Mammary epithelial cell (primary cell): ENCODE measurements at places on chromosomes 5 and 9. TPM values are rescaled to one million over a fixed set of nuclear protein-coding genes. Genes with fewer than 3 reads are reported as not detected.

Gene IFNB1
- total RNA-seq: not detected

Gene WDR31
- total RNA-seq: 2.3 TPM in 2 replicates

Gene EIF4EBP3
- 6.0 and 9.2 TPM in 2 replicates for total RNA-seq

Gene TAF11L14
- not detected for total RNA-seq

Gene KCTD16
- 0.13 and 0.21 TPM in 2 replicates for total RNA-seq

Gene PCDHB15
- 0.40 and 0.45 TPM in 2 replicates for total RNA-seq

Gene MOB3B
- total RNA-seq: 10.9 and 18.8 TPM in 2 replicates

Gene PLAA
- total RNA-seq: 39.7 TPM

Gene RASEF
- total RNA-seq: 3.3 TPM

Gene CRHBP
- total RNA-seq: not detected

Gene C9
- total RNA-seq: not detected in 2 replicates

Gene ADAMTS2
- total RNA-seq: 0.33 TPM

Gene FAXDC2
- 0.56 and 0.64 TPM in 2 replicates for total RNA-seq

Gene EDIL3
- total RNA-seq: 0.33 and 0.37 TPM in 2 replicates

Gene MCC
- 46.2 and 59.4 TPM in 2 replicates for total RNA-seq

Gene FOXD4L5
- 0.51 and 0.52 TPM in 2 replicates for total RNA-seq

Gene CIZ1
- total RNA-seq: 36.0 TPM

Gene ADAMTS13
- total RNA-seq: 5.2 and 9.6 TPM in 2 replicates

Gene EIF4E1B
- not detected for total RNA-seq

Gene SHOC1
- 0.05 and 0.07 TPM in 2 replicates for total RNA-seq

Gene CDC20B
- total RNA-seq: not detected

Gene PCDHA9
- total RNA-seq: 0.83 TPM

Gene DAB2
- total RNA-seq: 67.7 TPM

Gene IL5
- not detected for total RNA-seq

Gene GRM6
- not detected for total RNA-seq

Gene ERBIN
- 65.8 and 70.2 TPM in 2 replicates for total RNA-seq

Gene LHX3
- total RNA-seq: not detected in 2 replicates

Gene FCN2
- total RNA-seq: not detected in 2 replicates

Gene SLIT3
- total RNA-seq: 25.1 and 39.9 TPM in 2 replicates

Gene RNF183
- not detected in 2 replicates for total RNA-seq

Gene PDE6A
- 0.17 TPM for total RNA-seq

Gene GARIN3
- not detected for total RNA-seq

Gene PAPPA
- 0.33 TPM for total RNA-seq

Gene SCGB3A2
- total RNA-seq: not detected

Gene FBN2
- 68.1 and 90.0 TPM in 2 replicates for total RNA-seq

Gene LECT2
- total RNA-seq: not detected

Gene PLPP1
- 18.0 and 18.8 TPM in 2 replicates for total RNA-seq

Gene DRD1
- total RNA-seq: not detected in 2 replicates

Gene KIAA0825
- 9.3 TPM for total RNA-seq

Gene PCDHB16
- 0.33 TPM for total RNA-seq

Gene PDZD2
- total RNA-seq: 0.48 and 0.71 TPM in 2 replicates

Gene PCA3
- not detected in 2 replicates for total RNA-seq

Gene TRPM6
- total RNA-seq: 0.48 and 1.5 TPM in 2 replicates

Gene FAM221B
- not detected for total RNA-seq

Gene MELK
- 22.0 and 40.8 TPM in 2 replicates for total RNA-seq

Gene MYOT
- total RNA-seq: 3.0 TPM

Gene SNCAIP
- not detected in 2 replicates for total RNA-seq

Gene PRDM9
- not detected for total RNA-seq

Gene CBY3
- not detected in 2 replicates for total RNA-seq

Gene LCN1
- not detected for total RNA-seq

Gene CDK5RAP2
- total RNA-seq: 43.5 and 50.3 TPM in 2 replicates

Gene FGF10
- not detected in 2 replicates for total RNA-seq
